ENCODE measurements at places on chromosomes 16 and 17.

GRCh38 chr17:2455956-2456355 is 55.1 kb upstream of the MNT start:
- DNase-seq = no peak

GRCh38 chr16:52227851-52228250 is 319.1 kb downstream of the TOX3 start:
- no peak for DNase-seq

- no peak for DNase-seq
These were observed 31.9 kb downstream of the ARHGAP23 start for GRCh38 chr17:38460082-38460715.

GRCh38 chr16:67796099-67796718 is 10.2 kb downstream of the RANBP10 start:
- DNase-seq = no peak

DNA sequence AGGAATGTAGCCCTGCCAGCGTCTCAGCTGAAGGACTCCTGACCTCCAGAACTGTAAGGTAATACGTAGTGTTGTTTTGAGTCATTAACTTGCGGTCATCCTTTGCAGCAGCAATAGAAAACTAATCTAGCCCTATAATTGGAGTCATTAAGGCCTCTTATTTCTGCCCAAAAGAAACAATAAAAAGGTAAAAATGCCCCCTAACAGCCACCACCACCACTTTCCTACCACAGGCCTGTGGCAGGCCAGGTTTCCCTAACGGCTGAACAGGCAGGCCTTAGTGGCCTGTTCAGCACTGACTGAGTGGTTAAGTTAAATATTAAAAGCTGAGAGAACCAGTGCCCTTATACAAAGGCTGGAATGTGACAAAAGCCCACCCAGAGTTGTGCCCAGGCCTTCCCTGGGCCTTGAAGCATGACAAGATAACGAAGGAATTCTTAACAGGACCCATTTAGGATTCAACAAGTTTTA is 286.5 kb upstream of the ERCC4 start:
- DNase-seq = no peak

GRCh38 chr17:81641825-81642489 is 5.0 kb downstream of the TSPAN10 start:
- no peak for DNase-seq

- no peak for DNase-seq
These were observed 6.2 kb upstream of the POLR3E start for GRCh38 chr16:22291020-22291419.

GRCh38 chr16:69932228-69932627 is 18.9 kb upstream of the CLEC18A start:
- DNase-seq = no peak

GRCh38 chr16:86093801-86094750 is 195.1 kb downstream of the IRF8 start:
- no peak for DNase-seq

DNA sequence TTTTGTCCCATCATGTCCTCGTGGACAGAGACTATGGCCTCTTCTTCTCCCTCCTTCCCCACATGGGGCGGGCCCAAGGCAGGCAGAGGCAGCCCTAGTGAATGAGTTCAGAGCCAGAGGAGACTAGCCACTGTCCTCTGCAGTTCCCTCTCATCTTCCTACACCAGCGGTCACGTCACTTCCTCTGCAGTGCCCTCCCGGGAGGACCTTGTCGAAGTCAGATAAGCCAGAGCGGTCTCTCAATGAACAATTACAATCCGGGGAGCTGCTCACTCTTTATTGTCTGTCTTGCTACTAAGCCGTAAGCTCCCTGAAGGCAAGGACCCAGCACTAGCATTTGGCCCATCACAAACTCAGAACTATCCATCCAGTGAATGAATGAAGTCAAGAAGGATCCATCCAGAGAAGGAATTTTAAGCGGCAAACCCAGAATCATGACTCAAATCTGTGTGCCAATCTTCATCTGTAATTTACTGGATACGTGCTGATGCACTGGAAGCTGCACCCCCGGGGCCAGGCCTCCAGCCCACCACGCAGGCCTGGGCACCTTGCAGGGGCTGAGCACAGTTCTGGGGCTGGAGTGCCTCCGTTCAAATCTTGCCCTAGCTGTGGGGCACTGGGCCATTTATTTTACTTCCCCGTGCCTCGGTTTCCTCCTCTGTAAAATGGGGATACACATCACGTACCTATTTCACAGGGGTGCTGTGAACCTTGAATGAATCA is 18.1 kb downstream of the ZNF423 start:
- DNase-seq = no peak

DNA sequence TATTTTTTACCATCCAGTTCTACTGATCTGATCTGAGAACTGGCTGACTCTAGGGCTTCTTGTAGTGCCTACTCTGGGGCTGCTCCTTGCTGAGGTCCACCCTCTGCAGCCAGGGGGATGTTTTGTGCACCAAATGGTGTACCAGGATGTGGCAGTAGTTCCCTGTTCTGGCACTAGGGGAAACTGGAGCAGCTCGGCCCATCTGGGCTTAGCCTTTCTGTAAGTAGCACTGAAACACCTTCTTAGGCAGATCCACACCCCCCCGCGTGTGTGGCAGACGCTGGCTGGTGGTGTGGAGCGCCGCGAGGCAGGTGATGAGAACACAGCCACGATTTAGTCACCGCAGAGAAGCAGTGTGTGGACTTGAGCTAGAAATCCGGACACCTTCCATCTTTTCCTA is 17.0 kb downstream of the DUSP14 start:
- DNase-seq = peak; percentile 22

GRCh38 chr16:50815382-50815781 is 73.5 kb downstream of the CYLD start:
- no peak for DNase-seq

DNA sequence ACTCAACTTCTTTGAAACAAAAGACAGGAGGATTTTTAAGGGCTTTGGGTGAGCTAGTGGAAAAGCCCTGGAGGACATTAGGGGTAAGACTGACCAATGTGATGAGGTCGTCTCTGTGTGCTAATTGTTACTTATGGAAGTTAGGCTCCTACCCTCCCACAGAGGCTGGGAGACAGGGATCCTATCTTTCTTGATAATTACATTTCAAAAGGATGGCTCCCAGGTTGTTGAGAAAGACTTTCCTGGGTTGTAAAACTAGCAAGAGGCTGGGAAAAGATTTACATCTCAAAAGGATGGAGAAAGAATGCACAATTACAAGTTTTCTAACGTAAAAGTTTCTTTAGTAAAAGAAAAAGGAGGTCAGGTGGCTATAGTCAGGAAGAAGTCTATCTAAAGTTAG is 605.8 kb upstream of the GOT2 start:
- DNase-seq = no peak

All from COR-L47 (cell line).